ENCODE measurements at places on chromosomes 11 and 22.

DNA sequence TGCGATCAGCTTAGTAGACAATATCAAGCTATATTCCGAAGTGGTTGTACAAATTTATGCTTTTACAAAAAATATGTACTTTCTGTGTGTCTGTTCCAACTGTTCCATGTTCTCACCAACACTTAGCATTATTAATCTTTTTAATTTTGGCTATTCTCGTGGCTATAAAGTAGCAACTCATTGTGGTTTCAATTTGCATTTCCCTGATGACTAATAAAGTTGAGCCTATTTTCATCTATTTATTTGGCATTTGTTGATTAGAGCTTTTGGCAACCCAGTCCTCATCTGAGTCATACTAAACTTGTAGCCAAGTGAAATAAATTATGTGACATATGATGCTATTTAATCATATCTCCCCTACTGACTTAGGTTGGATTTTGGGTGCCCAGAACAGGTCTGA, 115.9 kb downstream of the FBXO7 start:
- DNase-seq = peak; percentile 90

DNA sequence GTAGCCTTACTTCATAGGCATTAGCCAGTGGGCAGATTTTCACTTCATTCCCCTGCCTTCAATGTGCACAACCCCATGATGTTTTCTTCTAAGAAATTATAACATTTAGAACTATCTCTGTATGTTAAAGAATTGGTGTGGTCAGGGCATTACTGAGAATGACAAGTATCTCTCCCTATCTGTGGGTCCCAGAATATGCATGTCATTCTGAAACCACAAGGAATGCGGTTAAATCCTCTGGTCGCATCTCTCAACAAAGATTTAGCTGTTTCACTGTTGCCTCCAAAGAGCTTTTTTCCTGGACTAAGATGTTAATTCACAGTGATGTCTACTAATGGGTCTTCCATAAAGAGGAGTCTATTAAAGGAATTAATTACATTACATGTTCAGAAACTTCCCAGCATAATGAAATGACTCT, 62.7 kb downstream of the LIF start:
- DNase-seq = peak; percentile 81

GRCh38 chr22:27041745-27042310, 384.4 kb downstream of the MIAT start:
- no peak for DNase-seq

DNA sequence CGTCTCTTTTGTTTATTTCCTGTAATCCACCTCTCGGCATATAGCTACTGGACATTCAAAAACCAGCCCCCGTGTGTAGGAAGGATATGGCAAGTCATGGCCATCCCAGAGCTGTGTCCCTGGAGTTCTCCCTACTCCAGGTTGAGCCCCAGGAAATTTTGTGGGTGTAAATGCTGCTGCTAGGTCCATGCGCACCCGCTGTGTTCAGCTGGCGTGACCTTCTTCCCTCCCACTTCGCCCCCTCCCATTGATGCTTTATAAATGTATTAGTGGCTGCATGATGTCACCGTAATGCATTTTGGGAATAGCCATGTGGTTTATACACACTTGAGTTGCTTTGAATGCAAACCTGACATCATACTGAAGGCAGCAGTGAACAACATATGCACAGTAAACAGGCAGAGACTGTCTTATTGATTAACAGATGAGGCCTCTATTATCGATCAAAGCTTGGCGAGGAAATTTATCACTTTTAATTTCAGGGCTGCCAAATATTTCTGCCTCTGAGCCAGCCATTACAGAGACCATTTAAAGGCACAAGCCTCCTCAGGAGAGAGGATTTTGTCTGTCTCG, 113.6 kb upstream of the NNMT start:
- DNase-seq = no peak

DNA sequence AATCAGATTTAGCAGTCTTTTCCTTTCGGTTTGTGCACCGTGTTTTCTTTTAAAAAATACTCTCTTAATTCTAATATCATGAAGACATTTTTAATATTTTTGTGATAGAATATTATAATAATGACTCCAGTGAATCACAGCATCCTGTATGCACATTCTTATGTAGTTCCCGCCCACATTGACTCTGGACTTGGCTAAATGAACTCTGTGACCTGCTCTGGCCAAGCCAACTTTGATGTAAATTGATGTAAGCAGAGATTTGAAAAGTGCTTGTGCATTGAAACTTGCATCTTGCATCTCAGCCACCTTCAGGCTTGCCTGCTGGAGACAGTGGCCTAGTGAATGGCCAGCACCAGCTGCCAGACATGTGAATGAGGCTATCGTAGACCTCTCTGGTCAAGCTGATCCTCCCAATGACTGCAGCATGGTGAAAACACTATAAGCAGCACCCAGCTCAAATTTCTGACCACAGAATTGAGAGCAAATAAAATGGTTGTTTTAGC, 29.2 kb upstream of the PGM2L1 start:
- no peak for DNase-seq

DNA sequence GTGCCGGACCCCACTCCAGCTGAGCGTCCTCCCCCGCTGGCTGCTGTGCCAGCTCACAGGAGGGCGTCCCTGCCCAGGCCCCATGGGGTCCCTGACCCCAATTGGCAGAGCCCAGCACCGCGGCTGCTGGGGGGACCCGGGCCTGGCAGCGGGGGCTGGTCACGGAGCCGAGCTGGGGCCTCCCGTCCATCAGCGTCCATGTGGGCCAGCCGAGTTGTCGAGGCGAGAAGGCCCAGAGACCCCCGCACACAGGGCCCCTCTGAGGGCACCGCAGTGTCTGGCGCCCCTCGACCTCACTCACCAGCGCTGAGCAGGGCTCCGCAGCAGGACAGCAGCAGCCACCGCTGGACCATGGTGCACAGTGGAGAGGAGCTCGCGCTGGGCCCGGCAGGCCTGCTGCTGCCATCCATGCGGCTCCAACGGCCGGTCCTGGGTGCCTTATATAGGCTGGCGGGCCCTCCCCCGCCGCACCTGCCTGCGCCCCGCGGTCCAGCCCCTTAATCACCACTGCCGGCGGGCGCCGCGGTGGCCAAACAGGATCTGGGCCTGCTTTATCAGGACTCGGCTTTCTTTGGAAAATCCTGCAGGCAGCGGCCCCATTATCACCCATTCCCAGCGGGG, at the start of gene MUC6:
Gene MUC6 (minus strand): TSS at position 416 of the 621 bp plus-strand sequence. CDS start 63 bp downstream, at position 353.
- DNase-seq = no peak

DNA sequence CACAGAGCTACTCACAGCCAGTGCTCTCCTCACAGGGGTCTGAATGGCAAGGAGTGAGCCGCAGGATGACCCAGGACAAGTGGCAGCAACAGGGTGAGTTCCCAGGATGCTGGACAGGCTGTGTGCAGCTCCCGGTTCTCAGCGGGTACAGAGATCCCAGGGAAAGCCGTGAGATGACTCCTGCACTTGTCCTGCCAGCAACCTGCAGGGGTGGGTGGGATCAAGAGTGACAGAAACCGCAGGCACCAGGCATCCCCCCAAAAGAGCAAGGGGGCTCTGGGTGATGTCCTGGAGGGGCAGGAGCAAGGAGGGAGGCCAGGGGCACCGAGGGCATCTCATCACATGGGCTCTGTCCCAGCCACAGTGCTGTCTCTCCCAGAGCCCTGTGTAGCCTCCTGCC, 15.9 kb upstream of the PRODH start:
- no peak for DNase-seq

DNA sequence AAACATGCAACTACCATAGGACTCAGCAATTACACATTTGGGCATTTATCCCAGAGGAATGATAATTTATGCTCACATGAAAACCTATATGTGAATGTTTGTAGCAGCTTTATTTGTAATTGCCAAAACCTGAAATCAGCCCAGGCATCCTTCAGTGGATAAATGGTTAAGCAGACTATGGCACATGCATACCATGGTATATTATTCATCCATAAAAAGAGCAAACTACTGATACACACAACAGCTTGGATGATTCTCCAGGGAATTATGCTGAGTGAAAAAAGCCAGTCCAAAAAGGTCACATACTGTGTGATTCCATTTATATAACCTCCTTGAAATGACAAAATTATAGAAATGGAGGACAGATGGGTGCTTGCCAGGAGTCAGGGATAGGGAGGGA, 86.7 kb downstream of the ALX4 start:
- no peak for DNase-seq

GRCh38 chr11:122647736-122648275, 7.7 kb upstream of the UBASH3B start:
- DNase-seq = no peak

- DNase-seq = no peak
Measured at GRCh38 chr11:1082346-1082727, 7.7 kb downstream of the MUC2 start.

DNA sequence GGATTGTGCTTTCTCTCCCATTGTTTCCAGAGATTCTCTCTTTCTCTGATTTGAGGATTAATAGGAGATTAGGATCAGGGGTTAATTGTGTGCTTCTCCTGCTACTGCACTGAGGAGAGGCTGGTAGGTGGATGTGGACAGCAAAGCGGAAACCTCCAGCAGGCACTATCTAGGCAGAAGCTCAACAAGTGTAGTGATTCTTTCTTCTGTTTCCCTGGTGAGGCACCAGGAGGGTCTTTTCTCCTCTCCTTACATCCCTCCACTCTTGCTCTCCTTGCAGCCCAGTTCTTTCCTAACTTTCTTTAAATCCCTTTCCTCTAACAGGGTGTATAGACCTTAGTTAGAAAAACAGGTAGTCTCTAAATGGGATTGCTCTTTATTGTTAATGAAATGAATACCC, 1.9 kb upstream of the ZBTB16 start:
- DNase-seq = no peak

DNA sequence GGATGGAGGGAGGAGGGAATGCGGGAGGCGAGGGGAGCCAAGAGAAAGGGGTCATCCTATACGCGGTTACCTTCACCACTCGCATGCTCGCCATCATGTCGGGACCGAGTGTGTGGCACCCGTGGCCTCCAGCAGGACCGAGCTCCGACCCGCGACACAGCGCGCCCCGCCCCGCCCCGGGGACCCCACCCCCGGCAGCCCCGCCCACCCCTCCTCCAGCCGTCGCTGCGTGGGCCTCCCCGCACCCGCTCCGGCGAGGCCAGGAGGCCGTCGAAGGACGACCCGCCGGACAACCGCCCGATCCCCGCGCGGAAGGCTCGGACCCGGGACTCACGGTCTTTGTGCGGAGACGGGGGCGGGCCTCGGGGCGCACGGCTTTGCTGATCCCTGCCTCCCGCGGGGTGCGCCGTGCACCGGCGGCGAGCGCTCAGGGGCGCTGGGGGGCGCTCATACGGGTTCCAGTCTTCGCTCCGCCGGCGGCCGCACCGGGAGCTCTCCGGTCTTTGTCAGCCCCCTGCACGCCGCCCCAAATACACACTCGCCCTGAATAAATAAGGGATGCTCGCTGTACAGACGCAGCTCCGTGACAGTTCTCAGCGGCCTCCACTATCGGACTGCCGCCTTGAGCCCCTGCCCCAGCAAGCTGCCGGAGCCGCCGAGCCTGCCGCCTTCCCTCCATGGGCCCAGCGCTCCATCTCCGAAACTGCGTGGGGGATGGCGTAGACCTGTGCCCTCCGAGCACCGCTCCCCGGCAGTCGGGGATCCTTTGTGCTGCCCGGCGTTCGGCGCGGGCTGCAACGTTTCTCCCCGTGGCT, at the start of gene UBE2L6:
Gene UBE2L6 (minus strand): TSS at position 158 of the 815 bp plus-strand sequence. CDS start 61 bp downstream, at position 97.
- peak; percentile 24 for DNase-seq

DNA sequence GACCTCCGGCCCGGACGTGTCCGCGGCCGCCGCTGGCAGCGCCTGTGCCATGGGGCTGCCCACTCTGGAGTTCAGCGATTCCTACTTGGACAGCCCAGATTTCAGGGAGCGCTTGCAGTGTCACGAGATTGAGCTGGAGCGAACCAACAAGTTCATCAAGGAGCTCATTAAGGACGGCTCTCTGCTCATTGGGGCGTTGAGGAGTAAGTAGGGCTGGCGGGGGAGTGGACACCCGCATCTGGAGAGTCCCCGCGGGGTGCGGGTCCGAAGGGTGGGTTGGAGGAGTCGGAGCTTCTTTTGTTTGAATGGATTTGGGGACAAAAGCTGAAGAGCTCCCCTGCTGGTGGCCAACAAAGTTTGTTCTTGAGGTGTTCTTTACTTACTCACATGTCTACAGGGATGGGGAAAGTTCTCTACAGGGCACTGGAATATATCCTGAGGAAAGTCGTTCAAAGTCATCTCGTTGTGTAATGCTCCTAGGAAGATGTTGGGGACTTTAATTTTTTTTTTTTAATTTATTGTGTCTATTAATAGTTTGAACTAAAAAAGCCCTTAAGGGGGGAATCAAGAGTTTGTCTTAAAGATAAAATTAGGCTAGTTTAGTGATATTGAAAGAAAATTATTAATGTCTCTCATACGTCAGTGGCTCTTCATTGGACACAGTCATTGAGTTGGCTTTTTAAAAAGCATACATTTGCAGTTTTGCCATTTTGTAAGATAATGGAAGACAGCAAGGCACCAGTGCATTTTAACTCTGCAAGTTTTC, 725 bp downstream of the ARHGAP42 start:
- peak; percentile 84 for DNase-seq
